ENCODE measurements at places on chromosomes 6 and 20. TPM values are rescaled to one million over a fixed set of nuclear protein-coding genes. Genes with fewer than 3 reads are reported as not detected.

- no peak for DNase-seq
Measured at GRCh38 chr20:47181056-47181862, 175.2 kb downstream of the ZMYND8 start.

Gene ATRN
- 37.3 TPM for total RNA-seq

Gene SAMD3
- 0.18 TPM for total RNA-seq

- DNase-seq = no peak
Measured at GRCh38 chr20:35226126-35226883, at the start of gene MMP24. Gene MMP24, plus strand, starts transcription at chr20:35226690. Its CDS starts 49 bp downstream, at chr20:35226739.

- DNase-seq = no peak
Measured at GRCh38 chr20:53080969-53081871, 109.1 kb downstream of the TSHZ2 start.

Gene VSTM2L
- 9.6 TPM for total RNA-seq

Gene SPDEF
- 0.12 TPM for total RNA-seq

DNA sequence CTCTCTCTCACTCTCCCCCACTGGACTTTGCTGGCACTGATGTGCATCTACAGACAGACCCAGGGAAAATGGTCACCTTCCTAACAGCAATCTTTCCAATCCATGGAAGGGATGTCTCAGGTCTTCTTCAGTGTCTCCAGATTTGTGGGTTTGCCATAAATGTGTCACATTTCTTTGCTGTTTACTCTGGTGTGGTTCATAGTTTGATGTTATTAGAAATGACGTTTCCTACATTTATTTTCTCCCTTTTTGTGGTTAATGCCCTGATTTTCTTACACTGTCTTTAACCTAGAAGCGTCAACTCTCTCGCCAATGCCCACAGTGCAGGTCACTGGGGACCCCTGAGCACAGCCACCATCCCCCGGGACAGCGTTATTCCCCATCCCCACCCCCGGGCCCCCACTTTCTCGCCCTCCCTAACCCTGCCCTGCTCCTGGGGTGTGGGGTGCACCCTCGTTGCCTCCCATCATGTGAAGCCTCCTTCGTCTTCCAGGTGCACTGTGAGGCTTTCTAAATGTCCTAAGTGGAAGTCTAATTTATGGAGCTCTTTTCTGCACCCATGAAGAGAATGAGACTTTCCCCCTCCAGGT lies 86.5 kb downstream of the YTHDF1 start:
- peak; percentile 1 for DNase-seq

DNA sequence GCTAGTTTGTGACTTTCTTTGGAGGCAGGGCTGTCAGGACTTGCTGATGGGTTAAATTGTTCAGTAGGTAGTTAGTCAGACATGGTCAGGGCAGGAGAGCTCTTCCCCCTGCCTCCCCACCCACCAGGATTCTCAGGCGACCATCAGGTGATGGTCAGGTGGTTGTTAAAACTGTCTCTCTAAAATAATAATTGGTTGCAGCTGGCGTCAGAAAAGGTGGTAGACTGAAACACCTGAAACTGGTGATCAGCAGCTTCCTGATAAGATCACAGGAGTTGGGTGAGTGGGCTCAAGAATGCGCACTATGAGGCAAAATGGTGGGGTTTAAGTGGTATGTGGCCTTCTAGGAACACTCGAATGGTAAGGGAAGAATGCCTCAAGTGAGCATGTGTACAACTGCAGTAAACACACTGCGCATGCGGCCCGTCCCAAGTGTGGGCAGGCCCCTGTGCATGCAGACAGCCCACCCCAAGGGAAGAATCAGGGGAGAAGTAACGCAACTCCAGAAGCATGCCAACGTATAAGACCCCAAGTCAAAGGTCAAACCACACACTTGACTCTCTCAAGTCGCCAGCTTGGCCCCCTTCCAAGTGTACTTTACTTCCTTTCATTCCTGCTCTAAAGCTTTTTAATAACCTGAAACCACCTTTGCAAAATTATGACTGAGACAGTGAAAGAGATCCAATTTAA lies 7.9 kb upstream of the BLCAP start:
- DNase-seq = no peak

DNA sequence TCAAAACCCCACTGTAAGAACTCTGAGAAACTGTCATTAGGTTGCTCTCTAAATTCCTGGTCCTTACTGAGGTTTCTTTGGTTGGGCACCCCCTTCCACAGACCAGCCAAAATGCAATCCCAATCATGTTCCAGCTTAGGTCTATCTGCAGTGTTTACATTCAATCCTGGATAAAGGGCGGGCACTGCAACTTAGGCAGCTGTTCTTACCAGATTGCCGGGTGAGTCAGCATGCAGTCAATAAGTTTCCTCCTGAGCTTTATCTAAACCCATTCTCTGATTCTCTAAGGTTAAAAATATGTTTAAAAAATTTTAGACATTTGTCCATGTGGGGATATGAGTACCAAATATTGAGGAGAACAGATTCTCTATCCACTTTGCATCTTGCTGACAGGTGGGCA lies 197.8 kb downstream of the HAO1 start:
- DNase-seq = no peak

GRCh38 chr6:141107591-141108160 lies 1025.0 kb upstream of the GJE1 start:
- no peak for DNase-seq

- DNase-seq = no peak
Measured at GRCh38 chr6:96900873-96901272, 3.2 kb upstream of the NDUFAF4 start.

Gene AGPAT4
- 1.8 TPM for total RNA-seq

GRCh38 chr6:13303668-13304017 lies 24.7 kb downstream of the TBC1D7 start:
- DNase-seq = peak; percentile 91

DNA sequence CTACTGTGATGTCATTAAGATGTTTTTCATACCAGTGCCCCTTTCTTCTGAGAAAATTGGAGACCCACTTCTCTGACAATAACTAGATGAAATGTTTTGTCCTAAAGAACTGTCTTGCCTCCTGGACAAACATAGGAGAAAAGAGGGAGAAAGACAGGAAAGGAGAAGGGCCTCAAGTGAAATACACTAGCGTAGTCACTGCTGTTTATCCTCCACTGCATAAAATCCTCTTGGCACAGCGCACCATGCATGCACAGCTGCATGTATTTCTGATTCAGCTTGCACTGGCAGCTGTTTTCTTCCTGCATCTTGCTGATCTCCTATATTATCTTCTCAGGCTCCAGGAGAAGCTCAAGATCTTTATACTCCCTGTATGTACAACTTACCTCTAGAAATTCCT lies 158.0 kb upstream of the BMP5 start:
- DNase-seq = no peak

Gene SYCP2
- 0.59 TPM for total RNA-seq

Gene CNR1
- total RNA-seq = 0.87 TPM

- no peak for DNase-seq
Measured at GRCh38 chr6:78465059-78465634, 402.2 kb upstream of the IRAK1BP1 start.

DNA sequence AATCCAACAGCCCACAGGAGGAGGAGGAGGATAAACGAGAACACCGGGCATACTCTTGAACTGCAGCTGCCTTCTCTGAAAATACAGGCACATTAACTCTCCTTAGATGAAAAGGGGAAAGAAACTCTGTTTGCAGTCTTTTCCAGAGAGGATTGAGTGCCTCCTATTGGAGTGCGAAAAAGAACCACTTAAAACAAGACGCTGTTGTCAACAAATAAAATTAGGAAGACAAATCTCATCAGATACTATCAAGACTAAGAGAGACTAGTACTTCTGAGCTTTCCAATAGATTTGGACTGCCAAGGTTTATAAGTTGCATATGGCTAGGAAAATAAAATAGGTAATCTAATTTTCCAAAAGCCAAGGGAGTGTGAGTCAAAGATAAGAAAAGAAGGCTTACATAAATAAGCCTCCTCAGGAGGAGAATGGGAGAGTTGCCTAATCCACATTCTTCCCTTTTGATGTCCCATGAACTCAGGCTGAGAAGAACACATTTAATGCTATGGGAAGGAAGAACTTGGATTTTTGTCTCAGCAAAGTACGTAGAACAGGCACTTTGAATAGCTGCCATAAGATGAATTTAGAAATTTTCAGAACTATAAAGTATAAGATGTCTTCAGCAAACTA lies 154.7 kb downstream of the ARHGAP18 start:
- no peak for DNase-seq

Gene POU5F1
- 0.24 TPM for total RNA-seq

DNA sequence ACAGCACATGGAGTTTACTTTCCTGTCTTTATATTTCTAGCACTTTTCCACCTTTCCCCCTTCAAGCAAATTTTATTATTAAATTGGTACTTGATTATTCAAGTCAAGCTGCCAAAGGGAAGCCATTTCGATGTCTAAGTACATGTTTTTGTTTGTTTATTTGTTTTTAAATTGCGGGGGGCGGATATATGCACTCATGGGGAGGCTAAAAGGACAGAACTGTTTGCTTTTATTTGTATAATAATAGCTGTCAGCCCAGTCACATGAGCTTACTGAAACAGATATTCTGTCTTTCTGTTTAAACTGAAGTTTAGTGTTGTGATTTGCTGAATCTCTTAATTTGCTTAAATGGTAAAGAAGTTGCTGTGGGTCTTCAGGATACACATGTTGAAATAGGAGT lies 49.6 kb upstream of the PLCG1 start:
- DNase-seq = no peak

Gene ITPR3
- total RNA-seq = 5.4 TPM

DNA sequence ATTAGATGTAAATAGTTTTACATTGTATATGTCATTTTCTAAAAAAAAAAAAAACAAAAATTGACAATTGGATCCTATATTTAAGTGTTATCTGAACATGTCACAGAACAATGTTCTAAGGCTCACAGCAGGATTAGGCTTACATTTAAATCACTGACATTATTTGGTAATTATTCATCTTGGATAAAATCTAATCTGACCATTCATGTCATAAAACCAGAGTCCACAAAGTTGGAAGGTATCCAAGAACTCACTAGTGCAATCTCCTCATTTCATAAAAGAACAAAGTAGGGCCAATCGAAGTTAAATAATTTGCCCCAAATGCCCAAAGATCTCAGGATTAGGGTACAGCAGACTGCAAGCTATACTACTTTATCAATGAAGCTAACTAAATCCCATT lies 73.0 kb downstream of the PDSS2 start:
- DNase-seq = no peak

Gene COL11A2
- 0.93 TPM for total RNA-seq

Gene TPX2
- 0.40 TPM for total RNA-seq

- no peak for DNase-seq
Measured at GRCh38 chr6:98648211-98648914, 186.0 kb upstream of the POU3F2 start.

DNA sequence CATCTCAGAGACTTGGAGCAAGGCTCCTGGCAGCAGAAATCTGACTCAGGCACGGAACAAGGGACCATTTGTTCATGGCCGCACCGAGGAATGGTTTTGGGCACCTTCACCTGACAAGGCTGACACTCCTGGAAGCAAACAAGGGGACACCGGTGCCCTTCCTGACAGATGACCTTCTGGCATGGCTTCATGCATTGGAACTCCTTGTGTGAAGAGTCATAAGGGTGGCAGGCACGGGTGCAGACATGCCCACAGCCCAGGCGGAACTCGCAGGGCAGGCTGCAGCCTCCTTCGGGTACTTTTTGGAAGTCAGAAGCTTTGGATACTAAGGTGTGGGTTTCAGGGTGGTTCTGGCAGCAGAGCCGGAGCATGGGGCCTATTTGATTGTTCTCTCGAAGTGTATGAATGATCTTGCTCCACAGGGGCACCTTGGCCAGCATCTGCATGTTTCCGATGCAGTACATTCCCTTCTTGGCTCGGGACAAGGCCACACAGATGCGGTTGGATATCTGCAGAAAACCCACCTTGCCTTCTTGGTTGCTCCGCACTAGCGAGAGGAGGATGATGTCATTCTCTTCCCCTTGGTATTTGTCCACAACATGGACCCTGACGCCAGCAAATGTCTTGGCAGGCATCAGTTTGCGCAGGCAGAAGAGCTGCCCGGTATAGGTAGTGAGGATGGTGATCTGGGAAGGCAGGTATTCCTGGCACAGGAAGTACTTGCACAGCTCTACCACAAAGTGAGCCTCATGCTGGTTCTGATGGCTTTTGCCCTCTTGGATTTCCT lies 28.8 kb downstream of the ZNFX1 start:
- no peak for DNase-seq

Gene SEL1L2
- total RNA-seq = 4.6 TPM

Gene TUBB1
- 0.38 TPM for total RNA-seq

DNA sequence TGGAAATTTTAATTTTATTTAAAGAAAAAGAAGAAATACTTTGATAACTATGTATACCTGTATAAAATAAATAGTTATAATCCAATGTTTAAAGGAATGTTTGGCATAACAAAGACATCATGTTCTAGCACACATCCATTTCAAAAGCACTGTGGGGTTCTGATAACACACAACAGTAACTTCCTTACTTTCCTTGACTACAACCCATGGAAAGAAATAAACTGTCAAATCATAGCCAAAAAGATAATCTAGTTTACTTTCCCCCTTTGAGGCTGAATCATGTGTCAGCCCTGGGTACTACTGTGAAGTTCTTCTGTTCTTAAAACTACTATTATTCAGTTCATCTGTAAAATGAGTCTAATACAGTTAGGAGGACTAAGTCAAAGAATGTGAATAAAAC lies 61.4 kb upstream of the PKIB start:
- no peak for DNase-seq

Gene THBS2
- total RNA-seq = 12.1 TPM

Gene TULP1
- total RNA-seq = not detected

GRCh38 chr6:105094133-105094640 lies 85.6 kb downstream of the POPDC3 start:
- DNase-seq = no peak

DNA sequence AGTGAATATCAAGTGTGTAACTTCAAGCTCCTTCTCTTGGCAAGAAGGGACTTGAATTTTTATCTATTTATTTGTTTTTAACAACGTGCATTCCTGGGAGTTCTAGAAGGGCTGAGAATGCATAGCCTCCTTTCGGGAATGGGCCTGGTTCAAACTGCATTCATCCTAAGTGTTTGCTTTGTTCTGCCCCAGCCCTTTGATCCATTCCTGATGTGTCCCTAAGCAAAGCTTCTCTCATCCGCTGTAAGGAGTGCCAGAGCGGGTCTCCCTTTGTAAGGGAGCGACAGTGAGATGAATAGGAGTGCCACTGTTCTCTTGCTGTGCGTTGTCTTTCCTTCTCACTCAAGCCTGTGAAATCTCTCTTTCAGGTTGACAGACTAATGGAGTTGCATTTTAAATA lies 61.0 kb upstream of the VSTM2L start:
- no peak for DNase-seq

Gene EPPIN
- not detected for total RNA-seq

Gene HM13
- total RNA-seq = 41.4 TPM

Data from heart left ventricle (tissue), 16 donors.